IPS DF 6.9 (cell line): ENCODE measurements at places on chromosomes 6 and 20.
A peak's percentile ranks its signal among the peaks of the same experiment; 100 is the strongest.

DNA sequence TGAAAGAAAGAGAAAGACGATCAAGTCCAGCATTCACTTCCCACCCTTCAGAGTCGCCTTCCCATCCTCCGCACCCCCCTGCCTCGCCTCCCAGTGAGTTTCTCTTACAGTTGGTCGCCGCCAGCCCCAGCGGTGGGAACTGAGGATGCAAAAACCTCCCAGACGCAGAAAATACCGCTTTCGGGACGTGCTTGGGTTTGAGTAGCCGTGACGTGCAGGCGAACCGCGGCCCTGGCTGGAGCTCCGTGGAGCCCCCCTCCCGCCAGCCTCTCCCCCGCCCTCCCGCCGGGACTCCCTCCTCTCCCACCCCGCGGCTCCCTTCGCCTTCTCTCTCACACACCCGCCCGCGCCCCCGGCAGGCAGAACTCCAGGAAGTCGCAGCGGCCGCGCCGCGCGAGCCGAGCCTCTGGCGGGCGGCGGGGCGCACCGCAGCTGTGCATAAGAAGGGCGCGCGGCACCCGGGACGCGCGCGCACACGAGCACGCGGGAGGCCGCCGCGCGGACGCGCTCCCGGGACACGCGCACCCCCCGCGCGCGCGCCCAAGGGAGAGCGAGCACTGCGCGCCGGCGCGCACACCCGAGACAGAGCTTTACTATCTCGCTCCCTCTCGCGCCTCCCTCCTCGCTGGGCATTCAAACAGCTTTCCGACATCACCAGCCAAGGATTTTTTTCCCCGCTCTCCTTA, at the start of gene ADGRB3:
ADGRB3 (plus strand) TSS at position 557 of the 686 bp plus-strand sequence. CDS start 3,394 bp downstream, outside the sequence.
- no peak for DNase-seq

DNA sequence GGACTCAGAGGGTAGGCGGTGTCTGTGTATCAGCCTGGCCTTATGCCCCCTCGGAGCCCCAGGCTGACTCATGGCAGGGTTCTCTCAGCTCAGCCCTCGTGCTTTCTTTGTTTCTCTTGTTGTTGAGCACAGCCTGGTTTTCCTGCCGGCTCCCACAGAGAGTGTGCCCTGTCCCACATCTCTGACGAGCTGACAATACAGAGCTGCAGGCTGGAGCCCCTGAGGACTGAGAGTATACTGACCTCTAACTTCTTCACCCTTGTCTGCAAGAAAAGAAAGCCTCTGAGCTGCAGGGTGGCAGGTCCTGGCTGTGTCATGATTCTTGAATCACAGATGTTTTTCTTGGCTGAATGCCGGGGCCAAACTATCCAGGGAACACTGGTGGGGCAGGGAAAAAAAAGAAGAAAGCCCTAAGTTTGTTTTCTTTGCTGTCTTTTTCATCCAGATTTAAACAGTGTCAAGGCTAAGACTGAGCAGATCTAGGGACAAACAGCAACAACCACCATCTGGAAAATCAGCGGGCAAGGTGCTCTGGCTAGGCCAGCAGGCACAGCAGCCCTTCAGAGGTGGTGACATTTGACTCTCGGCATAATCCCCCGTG, 63.3 kb upstream of the ZNF133 start:
- no peak for DNase-seq

DNA sequence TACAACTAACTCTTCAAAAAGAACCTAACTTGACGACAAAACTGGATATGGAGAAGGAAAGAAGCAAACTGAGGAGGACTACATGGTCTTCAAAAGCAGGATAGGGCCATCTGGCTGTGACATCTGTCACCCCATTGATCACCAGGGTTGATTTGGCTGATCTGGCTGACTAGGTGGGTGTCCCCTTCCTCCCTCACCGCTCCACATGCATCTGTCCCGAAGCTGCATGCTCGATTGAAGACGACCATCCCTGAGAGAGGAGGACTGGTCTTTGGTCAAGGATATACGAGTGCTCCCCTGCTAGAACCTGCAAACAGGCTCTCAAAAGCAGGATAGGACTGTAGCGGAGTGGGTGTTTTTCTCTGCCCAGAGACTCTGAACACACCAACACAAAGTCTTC, 21.7 kb downstream of the CPNE1 start:
- DNase-seq: no peak

GRCh38 chr6:51926125-51926524, 161.3 kb downstream of the PKHD1 start:
- no peak for DNase-seq

DNA sequence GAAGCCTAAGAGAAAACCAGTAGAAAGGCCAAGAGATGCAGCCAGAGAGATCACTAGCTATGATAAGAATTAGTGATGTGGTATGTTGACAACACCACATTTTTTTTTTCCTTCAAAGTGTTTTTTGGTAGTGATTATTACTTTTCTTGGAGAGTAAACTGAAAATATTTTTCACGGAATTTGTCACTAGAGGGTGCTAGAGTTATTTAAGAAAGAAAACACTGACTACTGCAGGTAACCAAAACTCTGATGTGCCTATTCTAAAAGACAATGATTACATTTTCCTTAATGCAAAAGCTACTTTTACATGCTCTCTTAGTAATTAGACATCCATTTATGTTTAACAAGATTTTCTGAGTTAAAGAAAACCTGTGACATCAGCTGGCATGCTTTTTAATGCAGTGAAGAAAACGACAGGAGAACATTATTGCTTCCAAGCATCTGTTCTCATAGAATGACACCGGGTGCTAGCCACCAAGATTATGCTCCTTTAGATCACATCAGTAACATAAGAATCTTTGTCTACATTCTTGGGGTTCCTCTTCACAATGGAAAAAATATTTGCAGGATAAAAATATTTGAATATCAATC, 28.8 kb downstream of the RWDD2A start:
- DNase-seq: no peak

GRCh38 chr6:79233611-79234149, 802 bp downstream of the HMGN3 start:
- DNase-seq: peak; percentile 58

DNA sequence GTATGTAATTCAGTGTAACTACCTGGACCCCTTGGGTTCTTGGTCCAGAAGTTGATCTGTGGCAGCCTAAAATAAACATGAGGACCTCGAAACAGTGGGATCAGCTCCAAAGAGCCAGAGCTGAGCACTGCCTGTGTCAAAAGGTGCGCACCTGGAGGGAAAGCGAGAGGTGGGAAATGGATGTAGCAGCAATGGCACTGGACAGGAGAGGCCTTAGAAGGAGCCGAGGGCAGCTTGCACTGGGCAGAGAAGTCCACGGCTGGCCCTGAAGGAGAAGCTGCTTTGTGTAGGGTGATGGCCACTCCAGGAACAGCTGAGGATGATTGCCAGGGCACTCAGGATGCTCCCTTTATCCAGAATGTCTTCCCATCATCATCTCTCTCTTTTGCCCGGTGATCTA, 213.9 kb upstream of the SNX9 start:
- DNase-seq: no peak

DNA sequence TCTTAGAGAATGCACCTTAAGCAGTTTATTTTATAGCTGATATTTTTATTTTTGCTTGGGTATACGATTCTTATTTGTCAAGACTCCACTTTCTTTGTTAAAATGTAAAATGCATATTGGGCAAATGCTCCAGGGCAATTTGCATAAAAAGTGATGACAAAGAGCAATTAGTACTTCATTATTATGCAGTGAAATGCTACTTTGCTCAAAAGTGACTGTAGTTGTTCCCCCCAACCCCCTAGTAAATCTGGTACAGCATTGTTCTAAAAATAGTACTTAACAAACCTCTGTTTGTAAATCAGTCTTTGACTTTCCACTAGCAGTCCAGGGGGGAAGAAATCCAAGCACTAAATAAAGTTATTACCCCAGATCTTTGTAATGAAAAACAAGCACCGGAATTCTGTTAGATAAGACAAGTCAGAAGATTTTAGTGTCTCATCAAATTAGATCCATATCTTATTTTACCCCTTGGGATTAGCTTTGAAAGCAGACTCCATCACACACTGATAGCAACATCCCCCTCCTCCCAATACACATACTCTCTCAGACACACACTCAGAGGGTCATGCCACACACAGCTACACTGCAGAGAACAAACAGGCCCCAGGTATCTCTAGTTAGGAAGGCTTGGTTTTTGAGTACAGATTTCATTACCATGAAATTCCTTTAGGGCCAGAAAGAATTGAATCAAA, 32.9 kb upstream of the BACH2 start:
- DNase-seq: peak; percentile 18

DNA sequence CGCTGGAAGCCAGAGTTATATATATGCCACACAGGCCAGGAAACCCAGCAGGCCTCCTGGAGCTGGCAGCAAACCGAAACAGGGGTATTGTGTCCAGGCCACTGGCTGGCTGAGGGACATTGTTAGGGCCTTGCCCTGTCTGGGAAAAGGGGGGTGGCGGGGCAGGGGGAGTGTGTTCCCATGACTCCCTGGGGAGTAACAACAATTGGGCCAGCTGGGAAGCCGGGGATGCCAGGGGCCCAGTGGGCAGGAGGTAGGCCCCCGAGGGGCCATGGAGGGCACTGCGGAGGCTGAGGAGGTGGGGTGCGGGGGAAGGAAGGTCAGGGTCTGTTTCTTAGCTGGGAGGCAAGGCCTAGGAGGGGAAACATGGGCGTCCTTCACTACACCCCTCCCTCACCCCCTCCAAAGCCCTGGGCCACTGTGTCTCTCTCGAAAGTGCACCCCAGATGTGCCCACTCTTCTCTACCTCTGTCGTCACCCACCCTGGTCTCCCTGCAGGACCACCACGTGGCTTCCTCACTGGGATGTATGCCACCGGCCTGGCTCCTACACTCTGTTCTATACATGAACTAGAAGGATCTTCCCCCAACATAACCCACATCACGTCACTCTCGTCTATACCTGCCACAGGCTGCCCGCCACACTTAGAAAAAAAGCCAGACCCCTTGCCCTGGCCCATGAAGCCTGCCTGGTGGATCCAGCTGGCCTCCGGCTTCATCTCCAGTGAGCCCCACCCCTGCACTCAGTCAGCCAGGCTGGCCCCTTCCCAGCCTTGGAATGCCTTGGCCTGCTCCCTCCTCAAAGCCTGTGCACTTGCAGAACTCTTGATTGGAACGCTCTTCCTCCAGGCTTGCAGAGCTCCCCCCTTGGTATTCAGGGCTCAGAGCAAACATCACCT, 7.8 kb upstream of the E2F1 start:
- no peak for DNase-seq

DNA sequence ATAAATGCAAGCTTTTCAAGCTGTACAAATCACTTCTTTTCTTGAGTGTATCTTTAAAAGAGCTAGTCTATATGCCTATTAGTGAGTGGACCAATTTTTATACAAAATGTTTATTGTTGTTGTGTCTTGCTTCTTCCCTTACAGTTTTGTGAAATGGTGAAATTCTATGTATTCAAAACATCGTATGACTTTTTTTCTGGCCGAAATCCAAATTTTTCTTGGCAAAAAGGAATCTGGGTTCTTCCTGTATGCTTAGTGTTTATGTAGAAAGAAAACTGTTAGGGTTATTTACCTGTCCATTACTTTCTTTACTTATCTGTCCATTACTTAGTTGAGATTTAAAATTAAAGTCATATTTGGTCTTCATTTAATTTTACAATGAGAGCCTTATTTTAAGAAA, 153.9 kb downstream of the MMS22L start:
- no peak for DNase-seq

GRCh38 chr6:159056899-159057298, 12.1 kb upstream of the TAGAP start:
- DNase-seq: no peak

GRCh38 chr6:47438481-47439347, 38.9 kb upstream of the CD2AP start:
- no peak for DNase-seq

DNA sequence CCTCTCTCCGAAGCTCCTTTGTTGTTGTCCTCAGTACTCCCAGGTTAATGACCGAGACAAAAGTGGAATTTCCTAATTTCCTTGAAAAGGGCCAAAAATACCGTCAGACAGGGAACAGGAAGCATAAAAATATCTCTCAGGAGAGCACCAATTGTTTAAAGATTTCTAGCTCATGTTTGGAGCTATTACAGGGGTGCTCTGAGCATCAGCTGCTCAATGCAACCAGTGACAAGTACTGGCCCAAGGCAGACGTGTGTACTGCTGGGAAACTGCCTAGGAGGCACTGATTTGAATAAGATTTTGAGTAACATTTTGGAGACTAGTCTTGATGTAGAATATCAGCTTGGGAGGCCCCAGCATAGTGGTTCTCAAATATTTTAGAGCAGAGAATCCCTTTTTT, 17.3 kb downstream of the LAMA4 start:
- no peak for DNase-seq
